LoVo (cell line): ENCODE measurements at places on chromosomes 16 and 17.

GRCh38 chr16:2078096-2078495, 30.3 kb downstream of the TSC2 start:
- DNase-seq = no peak

DNA sequence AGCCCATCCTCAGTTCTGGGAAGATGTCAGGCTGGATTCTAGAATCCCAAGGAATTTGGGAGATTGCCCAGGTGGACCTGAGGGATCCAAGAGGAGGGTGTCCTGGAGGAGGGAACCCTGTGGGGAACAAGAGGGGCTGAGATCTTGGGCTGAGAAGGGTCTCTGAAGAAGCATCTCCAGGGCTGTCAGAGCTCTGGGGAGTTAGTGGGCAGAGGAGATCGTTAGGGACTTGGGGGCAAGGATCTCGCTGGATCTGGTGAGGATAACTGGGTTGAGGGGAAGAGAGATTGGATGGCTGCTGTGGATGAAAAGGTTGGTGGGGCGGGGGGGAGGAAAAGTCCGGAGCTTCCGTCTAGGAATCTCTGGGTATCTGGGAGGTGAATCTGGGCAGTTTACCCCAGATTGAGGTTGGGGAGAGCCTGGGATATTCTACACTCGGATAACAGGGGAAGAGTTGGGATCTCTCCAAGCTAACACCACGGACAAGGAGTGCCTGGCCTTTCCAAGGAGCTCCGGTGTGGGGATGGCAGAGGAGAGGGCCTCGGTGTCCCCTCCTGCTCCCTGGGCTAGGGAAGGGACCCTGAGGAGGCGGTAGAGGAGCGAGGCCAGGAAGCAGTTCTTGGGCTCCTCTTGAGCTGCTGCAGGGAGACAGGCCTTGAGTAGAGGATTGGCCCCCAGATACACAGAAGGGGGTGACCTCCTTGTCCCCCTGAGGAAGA, 1.7 kb downstream of the FBXL19 start:
- DNase-seq = no peak

DNA sequence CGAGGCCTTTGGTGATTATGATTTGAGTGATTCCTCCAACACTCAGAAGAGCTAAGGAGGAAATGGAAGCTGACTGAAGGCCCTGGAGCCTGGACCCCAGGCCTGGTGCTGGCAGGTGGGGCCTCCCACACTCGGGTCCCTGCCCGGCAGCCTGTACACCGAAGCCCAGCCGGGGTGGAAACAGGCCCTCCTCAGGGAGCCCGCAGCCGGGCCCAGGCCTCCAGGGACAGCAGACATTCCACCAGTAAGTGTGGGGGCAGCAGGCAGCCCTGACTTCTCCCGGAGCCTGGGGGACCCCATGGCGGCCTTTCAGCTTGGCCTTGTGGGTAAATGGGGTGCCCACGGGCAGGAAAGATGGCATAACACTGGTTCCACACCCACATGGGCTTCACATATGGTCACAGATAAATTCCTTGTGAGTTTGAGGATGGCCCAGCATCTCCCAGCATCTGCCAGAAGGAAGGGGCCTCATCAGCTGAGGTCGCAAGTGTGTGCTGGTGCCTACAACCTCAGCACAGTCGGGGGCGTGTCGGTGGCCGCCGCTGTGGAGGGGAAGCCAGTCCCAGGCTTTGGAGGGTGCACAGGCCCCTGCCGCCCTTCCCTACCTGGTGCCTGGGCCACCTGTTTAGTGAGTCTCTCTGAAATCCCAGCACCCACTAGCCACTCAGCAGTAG, 29.2 kb upstream of the SLC38A10 start:
- no peak for DNase-seq

GRCh38 chr17:32016231-32016630, 9.0 kb downstream of the LRRC37B start:
- no peak for DNase-seq

DNA sequence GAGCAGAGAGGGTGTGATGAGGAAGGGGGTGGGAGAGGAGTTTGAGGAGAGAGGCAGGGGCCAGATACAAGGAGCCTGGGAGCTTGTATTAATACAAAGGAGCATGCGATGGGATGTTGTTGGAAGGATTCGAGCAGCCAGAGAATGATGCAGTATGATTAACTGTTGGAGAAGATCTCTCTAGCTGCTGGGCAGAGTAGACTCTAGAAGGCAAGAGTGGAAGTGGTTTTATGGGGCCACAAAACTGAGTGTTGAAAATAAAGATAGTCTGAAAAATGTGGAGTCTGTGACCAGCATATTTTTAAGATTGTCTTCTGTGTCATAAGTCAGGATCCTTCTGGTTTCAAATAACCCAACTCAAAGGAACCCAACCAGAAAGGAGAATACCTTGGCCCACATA, 98.3 kb downstream of the MSI2 start:
- no peak for DNase-seq

GRCh38 chr16:72856797-72857196, 191.1 kb downstream of the ZFHX3 start:
- DNase-seq = no peak

GRCh38 chr17:66632731-66633130, 202.2 kb upstream of the CACNG5 start:
- no peak for DNase-seq
